ENCODE measurements at places on chromosomes 12 and 14.

GRCh38 chr12:67524861-67525616, 123.5 kb upstream of the DYRK2 start:
- no peak for DNase-seq

- no peak for DNase-seq
Measured at GRCh38 chr14:55892906-55893305, 225.3 kb upstream of the PELI2 start.

DNA sequence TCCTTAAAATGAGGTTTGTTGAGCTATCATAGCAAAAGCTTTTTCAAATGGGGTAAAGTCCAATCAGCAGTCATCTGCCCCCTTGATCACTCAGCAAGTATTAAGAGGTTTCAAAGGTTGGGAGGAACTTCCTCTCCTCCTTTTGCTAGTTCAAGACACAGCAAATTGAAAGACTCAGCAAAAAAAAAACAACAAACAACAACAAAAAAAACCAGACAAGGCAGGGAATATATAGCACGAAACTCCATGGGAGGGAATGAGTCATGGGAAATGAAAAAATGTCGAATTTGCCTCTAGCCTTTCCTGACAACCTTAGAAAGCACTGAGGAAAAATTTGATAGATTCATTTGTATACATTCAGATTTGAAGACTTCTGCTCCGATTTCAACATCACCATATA, 1.6 kb upstream of the SLC7A8 start:
- DNase-seq, result no peak

GRCh38 chr12:114404926-114405518, 922 bp downstream of the TBX5 start:
- no peak for DNase-seq

GRCh38 chr14:75098682-75099081, 28.2 kb downstream of the NEK9 start:
- DNase-seq, result no peak

GRCh38 chr12:75781532-75782046, 250.0 kb downstream of the PHLDA1 start:
- DNase-seq, result peak; percentile 20

DNA sequence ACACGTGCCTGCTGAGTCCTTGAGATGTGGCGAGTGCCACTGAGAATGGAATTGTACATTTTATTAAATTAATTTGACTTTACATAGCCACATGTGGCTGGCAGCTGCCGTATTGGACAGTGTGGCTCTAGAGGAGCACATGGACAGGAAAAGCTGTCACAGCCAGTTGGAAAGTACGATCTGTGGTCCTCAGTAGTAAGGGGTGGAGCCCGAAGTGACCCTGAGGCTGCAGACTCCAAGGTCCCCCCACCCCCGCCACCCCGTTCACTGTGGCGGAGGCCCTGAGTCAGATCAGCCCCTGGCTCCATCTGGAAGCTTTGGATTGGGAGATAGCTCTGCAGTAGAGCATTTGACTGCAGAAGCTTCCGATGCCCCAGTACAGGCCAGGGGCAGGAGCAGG, 25.8 kb upstream of the BEGAIN start:
- DNase-seq, result no peak

DNA sequence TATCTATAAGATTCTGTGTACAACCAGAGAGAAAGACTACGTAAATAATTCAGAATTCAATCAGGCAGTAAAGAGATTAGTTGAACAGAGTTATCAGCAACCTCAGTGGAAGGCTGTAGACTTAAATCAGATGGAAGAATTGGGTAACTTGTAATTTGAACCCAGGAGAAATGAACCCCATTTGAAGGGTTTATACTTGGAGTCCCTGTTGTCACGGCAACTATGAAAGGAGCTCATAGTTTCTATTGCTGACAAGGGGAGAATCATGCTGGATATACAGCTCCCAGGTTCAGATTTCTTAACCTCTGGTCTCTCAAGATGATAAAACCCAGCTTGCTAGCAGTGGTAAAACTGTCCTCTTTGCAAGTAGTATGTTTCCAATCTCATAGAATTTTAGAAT, 54.4 kb upstream of the BMP4 start:
- no peak for DNase-seq

DNA sequence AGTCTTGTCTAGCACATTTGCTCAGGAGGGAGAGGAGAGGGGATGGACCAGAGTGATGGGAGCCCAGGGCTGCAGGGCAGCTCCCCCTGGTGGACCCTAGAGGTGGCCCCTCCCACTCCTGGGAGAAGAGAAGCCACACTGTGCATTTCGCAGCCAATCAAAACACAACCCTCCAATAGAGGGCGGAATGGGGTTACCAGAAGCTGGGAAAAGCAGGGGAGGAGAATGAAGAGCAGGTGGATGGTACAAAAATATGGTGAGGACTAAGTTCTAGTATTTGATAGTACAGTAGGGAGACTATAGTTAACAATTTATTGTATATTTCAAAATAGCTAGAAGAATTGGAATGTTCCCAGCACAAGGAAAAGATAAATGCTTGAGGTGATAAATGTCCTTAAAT, 23.6 kb downstream of the VASH1 start:
- DNase-seq, result peak; percentile 32

DNA sequence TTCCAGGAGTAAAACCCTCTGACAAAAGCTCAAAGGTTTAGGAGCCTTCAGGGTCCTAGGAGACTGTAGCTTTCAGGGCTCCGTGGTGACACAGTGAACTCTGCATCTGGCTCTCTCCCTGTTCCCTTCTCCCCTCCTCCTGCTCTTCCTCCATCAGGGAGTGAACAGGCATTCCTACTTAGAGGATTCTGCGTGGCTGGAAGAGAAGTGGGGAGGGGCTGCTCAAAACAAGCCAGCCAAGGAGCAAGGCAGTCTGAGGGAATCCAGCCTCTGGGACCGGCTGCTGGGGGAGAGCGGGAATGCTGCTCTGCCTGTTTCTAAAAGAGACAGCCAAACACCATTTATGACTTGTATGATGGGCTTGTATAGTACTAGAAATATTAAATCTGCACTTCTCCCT, 49.5 kb downstream of the RBMS2 start:
- no peak for DNase-seq

- peak; percentile 46 for DNase-seq
Measured at GRCh38 chr12:46214668-46215436, 54.0 kb downstream of the SLC38A1 start.

DNA sequence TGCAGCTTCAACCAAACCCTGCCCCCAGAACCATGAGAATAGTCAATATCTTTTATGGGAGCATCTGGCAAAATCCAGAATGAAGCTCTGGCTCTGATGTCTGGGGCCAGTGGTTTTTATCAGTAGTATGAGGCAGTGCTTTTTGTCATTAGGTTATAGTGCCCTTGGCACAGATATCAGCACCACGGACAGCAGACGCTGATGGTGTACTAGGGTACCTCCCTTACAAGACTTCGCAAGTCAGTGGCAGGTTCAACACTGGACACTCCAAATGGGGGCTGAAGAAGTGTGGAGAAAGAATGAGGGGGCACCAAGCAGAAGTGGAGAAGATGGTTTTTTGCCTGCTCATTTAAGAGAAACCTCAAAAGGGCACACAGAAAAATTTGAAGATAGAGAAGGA, 68.2 kb upstream of the E2F7 start:
- no peak for DNase-seq

GRCh38 chr12:4252601-4253000, 21.0 kb upstream of the CCND2 start:
- DNase-seq, result no peak

DNA sequence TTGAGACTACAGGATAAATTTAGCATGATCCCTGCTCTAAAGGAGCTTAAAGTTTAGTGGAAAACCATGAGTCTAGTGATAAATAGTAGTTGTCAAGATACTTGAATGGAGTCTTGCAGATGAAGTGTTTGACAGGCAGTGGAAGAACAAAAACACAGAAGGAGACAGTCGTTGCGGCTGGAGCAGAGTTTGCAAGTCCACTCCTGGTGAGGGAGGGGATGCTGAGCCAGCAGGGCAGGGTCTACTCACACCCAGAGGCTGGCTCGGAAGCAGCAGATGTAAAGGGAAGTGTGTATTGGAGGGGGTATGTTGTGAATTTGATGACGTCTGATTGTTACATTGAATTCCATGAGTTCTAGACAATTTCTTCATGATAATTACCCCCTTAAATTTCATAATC, 61.3 kb downstream of the TRAF3 start:
- no peak for DNase-seq

DNA sequence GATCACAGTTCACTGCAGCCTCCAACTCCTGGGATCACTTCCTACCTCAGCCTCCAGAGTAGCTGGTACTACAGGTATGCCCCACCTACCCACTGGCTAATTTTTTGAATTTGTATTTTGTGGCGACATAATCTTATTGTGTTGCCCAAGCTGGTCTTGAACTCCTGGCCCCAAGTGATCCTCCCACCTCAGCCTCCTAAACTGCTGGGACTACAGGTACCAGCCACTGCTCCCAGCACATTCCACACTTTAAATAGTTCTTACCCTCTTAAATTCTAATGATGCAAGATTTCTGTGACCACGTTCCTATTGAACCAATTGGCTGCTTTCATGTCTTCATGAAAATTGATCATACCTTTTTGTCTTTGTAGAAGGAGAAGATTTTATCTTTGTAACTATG, 96.6 kb downstream of the SYT1 start:
- no peak for DNase-seq

DNA sequence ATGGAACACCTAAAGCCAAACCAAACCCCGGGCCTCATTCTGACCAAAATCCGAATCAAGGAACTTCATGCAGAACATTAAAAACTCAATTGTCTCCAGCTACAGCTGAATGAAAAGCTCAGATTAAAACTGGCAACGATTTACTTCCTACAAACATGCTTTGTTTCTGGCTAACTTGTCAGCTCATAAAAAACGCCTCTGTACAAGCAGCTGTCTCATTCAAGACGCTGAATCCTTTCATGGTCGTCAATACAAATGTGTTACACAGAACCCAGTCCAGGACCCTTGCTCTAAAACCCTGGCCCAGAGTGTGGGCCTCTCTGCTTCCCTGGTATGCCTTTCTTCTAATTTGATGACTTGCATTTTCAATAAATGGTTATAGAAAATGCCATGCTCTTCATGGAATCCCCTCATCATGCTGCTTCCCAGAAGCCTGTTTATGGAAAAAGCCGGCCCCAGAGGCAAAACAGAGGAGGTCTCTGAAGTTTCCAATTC, 183.1 kb downstream of the PHLDA1 start:
- DNase-seq, result no peak

DNA sequence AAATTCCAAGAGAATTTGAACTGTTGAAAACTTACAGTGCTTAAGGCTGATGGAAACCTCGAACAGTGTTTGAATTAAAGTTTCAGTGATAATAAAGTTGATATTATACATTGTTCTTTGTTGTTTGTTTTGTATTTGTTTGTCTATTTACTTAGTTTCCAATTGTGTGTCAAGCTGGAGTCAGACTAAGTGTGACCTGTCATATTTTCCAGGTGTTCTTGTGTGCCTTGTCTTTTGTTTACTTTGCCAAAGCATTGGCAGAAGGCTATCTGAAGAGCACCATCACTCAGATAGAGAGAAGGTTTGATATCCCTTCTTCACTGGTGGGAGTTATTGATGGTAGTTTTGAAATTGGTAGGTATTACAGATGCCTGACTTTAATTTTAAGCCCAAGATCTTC, 6.0 kb downstream of the SLCO1C1 start:
- no peak for DNase-seq

DNA sequence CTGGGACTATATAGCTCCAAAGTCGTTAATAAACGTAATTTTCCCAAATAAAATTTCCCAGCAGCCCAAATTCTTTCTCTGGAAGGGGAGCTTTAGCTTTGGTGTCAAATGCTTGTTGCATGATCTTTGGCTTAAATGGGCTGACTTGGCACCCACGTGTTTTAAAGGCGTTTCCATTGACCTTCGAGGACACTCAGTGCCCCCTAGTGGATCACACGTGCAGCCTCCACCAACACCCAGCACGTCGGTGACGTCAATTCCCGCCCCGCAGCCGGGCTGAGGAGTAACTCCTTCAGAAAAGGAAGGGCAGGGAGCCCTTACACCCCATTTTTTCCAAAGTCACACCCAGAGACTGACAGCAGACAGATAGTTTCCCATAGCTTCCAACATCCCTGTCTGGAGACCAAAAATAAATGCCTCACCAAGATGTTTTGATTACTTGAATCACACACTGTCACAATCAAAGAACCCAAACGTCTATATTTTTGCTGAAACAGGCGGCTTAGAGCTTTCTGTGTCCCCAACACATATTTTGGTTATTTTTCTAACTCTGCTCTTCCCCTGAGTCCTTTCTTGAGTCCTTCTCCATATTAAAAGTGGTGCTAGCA, 707.9 kb downstream of the AACS start:
- DNase-seq, result no peak

- DNase-seq, result no peak
Measured at GRCh38 chr14:101851736-101852405, 90.4 kb downstream of the PPP2R5C start.

- DNase-seq, result no peak
Measured at GRCh38 chr12:538731-539539, 79.2 kb downstream of the B4GALNT3 start.

DNA sequence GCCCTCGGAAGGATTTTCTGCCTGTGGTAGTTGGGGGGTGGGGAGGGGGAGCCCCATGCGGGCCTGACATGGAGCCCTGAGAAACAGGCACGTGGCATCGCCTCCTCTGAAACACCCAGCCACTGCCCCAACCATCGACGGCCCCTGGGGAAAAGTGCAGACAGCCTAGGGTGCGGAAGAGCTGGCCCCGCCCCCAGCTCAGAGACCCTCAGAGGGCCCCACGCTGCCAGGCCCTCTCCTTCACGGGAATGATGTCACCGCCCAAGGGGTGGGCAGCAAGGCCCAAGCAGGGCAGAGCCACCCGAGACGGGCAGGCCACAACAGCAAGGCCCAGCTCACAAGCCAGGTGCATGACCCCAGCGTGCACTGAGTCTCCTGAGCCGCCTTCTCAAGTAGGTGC, 26.2 kb downstream of the BEGAIN start:
- no peak for DNase-seq

- no peak for DNase-seq
Measured at GRCh38 chr12:41264281-41264680, 76.2 kb downstream of the PDZRN4 start.

- no peak for DNase-seq
Measured at GRCh38 chr12:57521525-57522010, 1.1 kb upstream of the MBD6 start.

GRCh38 chr12:67613040-67613439, 35.5 kb upstream of the DYRK2 start:
- no peak for DNase-seq

- DNase-seq, result no peak
Measured at GRCh38 chr14:100523843-100524169, 63.4 kb downstream of the BEGAIN start.

All from activated CD4-positive, alpha-beta T cell treated with anti-CD3 and anti-CD28 coated beads, Interleukin-2, amount 50 U/mL, for 24 hours (primary cell).